ENCODE measurements at places on chromosomes 7 and 10.

- no peak for DNase-seq
Measured at GRCh38 chr7:118559207-118559606, 334.7 kb downstream of the ANKRD7 start.

GRCh38 chr10:98474628-98475027, 27.9 kb upstream of the HPS1 start:
- DNase-seq, result no peak

DNA sequence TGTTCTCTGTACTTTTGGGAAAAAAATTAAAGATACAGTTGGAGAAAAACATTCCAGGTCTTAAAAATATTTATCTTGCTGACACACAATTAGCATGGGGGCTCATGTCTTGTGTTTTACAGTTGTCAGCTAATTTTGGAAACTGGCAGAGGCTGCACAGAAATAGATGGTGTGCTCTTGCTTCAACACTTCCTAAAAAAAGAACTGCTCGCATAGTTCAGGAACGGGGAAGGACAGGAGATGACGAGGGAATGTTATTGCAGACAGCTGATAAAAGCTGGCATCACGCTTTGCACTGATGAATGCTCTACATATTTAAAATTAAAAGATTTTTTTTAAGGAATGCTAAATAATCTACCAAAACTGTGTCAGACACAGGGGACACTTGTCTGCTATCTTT, 103.5 kb upstream of the CELF2 start:
- no peak for DNase-seq

DNA sequence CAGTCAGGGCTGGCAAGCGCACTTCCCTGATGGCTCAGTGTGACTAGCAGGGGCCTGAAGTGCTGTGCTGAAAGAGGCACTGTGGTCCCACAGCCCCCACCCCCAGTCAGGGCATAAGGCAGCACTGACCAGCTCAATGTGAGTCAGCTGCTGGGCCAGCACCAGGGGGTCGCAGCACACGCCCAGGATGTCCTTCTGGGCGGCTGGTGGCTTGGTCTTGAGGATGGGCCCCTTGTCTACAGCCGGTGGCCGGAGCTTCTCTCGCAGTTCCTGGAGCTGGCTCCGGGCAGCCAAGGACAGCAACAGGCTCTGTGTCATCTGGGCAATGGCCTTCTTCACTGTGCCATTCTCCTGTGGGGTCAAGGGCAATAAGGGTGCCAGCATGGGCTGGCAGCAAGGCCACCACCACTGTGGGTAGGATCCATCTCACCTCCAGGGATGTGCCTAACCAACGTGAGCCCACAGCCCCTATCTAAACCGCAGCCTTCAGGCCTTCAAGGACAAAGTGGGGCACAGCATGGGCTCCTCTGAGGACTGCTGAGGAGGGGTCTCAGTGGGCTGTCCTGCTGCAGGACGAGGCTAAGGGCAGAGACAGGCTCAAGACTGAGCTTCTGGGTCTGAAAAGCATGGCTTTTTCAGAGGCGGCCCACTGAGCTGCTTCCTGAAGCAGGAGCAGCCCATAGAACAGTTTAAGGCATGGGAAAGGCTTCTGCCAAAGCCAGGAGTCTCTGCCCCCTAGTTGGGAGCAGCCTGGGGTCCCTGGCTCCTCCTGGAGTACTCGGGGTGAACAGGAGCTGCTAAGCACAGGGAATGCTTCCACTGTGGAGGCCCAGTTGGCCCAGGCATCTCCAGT, 62.5 kb downstream of the CSGALNACT2 start:
- DNase-seq, result no peak

- no peak for DNase-seq
Measured at GRCh38 chr7:151494298-151495284, 25.1 kb downstream of the RHEB start.

- DNase-seq, result no peak
Measured at GRCh38 chr10:78312197-78313047, 278.8 kb downstream of the RPS24 start.

- no peak for DNase-seq
Measured at GRCh38 chr10:27188259-27188658, 33.1 kb downstream of the MASTL start.

DNA sequence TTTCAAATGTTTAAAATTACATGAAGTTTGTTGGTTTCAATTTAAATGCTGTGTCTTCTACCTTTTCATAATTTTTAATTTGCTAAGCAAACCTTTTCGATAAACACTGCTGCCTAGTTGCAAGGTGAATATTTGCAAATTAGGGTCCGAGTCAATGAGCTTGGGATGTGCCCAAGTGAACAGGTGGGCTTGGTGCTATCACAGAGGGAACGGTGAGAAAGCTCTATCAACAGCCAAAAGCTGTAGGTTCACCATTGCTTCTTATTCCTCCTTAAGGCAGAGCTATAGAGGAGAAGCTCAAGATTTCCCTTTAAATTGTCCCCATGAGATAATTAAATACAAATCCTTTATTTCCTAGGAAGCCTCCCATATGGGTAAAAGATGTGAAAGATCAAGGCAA, 245.3 kb upstream of the CELF2 start:
- no peak for DNase-seq

DNA sequence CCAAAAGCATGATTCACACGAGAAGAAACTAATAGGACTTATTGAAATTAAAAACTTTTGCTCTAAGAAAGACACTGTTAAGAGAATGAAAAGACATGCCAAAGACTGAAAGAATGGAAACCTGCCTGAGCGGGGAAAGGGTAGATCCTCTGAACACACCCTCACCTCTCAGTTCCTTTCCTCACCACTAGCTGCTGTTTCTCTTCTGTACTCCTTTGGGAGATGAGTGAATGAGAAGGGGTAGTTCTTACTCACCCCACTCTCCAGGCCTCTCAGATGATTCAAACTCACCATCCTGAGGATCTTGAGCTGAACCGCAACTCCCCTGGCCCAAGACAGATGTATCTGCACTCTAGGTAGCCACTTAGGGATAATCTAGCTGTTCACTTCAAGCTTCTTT, 41.9 kb downstream of the IQUB start:
- no peak for DNase-seq

DNA sequence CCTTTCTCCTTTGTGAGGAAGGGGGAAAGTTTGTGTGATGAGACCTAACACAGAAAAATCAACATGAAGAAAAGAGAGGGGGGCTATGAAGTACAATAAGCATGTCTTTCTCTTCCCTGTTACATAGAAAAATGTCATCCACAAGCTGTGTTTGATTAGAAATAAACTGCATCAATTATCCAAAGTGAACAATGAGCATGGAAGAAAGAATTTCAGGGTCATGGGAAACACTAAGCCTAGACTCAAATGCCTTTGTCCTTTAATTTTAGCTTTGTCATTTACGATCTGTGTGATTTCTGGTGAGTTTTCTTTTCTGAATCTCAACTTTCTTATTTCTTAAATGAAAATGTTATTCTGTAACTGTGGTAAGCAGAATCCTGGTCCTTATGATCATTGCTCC, 121.0 kb downstream of the GNAI1 start:
- no peak for DNase-seq

DNA sequence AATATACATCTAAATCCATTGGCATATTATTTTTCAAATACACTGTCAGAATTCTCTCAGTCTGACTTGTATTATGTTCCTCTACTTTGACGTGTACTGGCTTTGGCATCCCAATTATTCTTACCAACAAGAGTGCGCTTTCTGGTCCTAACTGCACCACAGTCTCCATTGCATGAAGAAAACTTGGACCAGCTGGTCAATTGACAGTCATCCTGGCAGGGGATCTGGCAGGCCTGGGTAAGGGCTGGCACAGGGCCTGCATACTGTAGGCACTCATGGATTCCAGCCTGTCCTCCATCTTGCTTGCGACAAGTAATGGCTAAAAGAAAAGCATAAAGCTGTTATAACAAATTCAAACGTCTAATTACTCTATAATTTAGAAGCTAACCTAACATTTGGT, 384.9 kb downstream of the THSD7A start:
- DNase-seq, result no peak

- DNase-seq, result no peak
Measured at GRCh38 chr7:137130751-137131158, 212.8 kb downstream of the PTN start.

DNA sequence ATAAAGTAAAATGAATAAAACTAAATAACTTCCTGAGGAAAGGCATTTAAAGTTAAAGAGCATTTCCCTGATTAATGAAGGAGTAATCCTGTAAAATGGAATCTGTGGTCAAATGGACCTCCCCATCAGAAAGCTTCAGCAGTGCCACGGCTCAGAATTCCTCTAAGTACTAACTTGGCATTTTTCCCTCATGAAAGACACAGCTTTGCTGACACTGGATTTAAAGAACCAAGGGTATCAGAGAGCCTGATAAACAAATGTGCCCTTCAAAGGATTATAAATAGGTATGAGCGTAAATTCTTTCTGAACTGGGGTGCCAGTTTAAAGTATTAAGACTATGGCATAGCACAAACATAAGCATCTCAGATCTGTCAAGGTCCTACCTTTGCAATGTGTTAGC, 24.2 kb upstream of the RNF148 start:
- DNase-seq, result no peak

DNA sequence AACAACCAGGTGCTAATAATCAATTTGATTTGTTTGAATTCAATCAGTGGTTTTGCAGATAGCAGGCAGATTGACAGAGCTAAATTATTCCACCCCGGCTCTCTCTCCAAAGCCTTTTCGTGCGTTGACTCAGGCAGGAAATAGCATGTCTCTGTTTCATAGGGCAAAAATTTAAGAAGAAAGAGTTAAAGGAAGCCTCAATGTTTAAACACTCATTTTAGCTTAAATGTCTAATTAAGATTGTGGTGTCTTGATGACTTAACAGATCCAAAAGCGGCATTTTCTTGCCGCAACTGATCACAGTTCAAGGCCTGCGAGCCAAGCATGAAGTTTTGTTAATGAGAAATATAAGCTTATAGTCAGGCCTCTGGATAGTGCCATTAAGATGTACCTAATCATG, 1051.1 kb upstream of the AUTS2 start:
- DNase-seq, result no peak

- DNase-seq, result no peak
Measured at GRCh38 chr10:37736120-37736519, 121.3 kb downstream of the ZNF248 start.

GRCh38 chr7:158631574-158632195, 44.1 kb upstream of the PTPRN2 start:
- no peak for DNase-seq

GRCh38 chr7:69769826-69770225, 171.6 kb downstream of the AUTS2 start:
- no peak for DNase-seq

DNA sequence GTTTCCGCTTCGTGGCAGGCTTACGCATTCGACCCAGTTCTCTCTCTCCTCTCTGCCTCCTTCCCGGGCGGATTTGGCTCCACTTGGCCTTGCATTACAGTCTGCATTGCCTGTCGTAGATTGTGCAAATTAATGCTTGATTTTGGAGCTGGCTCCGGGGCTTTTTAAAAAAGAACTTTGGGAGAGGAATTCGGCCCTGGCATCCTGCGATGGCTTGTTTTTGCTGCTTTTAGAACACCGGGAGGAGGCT, 767 bp downstream of the EIF4EBP2 start:
- DNase-seq, result no peak

DNA sequence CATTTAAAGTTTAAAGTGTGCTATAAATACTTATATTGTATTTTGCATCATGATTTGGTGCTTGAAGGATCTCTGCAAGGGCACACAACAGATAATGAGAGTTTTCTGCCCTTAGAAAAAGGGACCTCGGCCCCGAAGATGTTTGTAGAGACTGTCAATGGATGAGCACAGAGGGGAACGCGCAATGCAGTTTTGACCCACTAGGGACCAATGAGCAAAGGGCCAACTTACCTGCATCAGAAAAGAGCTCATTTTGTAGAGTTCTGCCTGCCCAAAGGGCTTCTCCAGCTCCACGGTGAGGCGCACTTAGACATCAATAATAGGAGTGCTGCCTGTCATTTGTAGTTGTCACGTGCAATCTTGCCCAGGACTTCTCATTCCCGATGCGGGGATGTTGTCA, 91.1 kb downstream of the BUB3 start:
- DNase-seq, result no peak

DNA sequence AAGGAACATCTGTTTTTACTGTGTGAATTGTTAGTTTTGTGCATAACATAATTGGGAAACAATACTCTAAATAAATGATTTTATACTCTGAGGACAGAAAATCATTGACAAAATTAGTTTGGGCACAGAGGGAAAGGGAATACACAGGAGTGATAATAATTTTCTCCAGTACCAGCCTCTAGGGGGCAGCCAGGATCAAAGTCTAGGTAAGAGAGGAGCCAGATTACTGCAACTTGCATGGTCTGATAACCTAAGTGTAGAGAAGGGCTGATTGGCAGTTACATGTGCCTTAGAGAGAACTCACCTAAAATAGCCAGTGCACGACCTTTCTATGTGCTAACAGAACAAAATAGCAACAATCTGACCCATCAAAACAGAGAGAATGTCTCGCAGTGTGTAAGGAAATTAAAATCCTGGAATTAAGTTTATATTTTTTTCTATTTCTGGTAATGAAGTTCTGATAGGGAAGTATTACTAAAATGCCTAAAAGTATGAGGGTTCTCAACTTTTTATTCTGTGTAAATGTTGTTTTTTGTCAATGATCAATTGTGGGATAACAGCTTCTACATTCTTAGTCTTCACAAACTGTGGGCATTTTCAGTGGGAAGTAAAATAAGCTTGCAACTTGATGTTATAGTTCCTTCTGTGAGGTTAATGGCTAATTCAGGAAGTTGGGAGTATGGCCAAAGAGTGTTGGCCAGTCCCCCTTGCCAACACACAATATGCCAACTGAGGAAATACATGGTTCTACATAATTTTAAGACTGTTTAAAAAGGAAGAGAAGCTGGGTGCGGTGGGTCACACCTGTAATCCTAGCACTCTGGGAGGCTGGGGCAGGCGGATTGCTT, 66.4 kb downstream of the EXOC6 start:
- no peak for DNase-seq

- DNase-seq, result no peak
Measured at GRCh38 chr7:123945938-123946337, 20.9 kb downstream of the SPAM1 start.

DNA sequence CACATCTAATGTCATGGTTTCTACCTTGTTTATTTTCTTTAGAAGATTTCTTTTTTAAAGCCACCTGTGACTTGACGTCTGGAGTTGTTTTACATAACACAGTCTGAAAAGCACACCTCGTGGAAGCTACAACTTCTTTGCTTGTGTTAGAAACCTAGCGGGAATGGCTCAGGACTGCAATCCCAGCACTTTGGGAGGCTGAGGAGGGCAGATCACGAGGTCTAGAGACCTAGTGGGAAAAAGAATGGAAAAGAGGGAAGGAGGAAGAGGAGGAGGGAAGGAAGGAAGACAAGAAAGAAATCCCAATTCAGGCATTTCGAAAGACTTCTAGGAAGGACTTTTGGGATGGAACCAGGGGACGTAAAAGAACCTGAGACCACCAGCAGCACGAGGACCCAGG, 146.3 kb upstream of the CELF2 start:
- no peak for DNase-seq

- DNase-seq, result no peak
Measured at GRCh38 chr7:131329176-131329570, 1.5 kb downstream of the MKLN1 start.

Data from activated naive CD4-positive, alpha-beta T cell (primary cell).